GM13977 (cell line): ENCODE measurements at places on chromosomes 3 and 15.

- DNase-seq = peak; percentile 85
These were observed at the start of gene UBA3 for GRCh38 chr3:69080233-69080920. Gene UBA3 (minus strand): TSS chr3:69080365. CDS start chr3:69080353, 12 bp downstream.

GRCh38 chr15:71780115-71780976, 30.0 kb upstream of the NR2E3 start:
- peak; percentile 74 for DNase-seq

GRCh38 chr3:147417551-147418295, 8.6 kb downstream of the ZIC1 start:
- DNase-seq = peak; percentile 10

GRCh38 chr3:175591375-175591774, 732.2 kb downstream of the NAALADL2 start:
- DNase-seq = no peak

DNA sequence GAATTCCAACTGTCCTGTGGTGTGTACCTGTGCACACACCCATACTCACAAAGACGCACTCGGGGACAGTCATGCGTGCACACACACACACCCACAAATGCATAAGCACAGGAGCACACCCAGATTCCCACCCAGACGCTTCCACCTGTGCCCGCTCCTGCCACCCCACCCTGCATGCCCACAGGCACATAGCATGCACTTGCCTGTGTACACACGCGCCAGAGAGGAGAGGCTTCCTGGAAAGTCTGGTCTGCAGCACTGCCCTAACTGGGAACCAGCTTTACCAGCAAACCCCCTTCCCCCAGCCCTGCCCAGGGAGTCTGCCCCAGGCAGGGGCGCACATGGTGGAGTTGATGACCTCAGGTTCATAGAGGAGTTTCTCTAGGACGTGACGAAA, 246.2 kb downstream of the UACA start:
- no peak for DNase-seq

- no peak for DNase-seq
These were observed 64.0 kb downstream of the ITGB5 start for GRCh38 chr3:124823206-124823605.

DNA sequence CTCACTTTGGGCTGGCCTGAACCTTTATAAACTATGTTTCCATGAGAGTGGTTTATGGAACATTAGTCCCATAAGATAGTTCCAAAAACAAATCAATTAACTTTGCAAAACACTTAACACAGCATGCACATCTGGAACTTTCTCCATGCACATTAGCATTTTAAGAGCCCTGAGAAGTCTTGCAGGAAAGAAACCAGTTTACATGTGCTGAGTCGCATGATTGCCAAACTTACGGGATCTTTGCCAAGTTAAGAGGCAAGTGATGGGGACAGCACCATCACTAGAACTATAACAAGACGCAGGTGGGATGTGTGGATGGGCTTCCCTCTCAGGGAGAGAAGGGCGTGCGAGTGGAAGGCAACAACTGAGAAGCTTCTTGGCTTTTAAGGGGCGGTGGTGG, 20.7 kb downstream of the ADAMTS9 start:
- DNase-seq = no peak

DNA sequence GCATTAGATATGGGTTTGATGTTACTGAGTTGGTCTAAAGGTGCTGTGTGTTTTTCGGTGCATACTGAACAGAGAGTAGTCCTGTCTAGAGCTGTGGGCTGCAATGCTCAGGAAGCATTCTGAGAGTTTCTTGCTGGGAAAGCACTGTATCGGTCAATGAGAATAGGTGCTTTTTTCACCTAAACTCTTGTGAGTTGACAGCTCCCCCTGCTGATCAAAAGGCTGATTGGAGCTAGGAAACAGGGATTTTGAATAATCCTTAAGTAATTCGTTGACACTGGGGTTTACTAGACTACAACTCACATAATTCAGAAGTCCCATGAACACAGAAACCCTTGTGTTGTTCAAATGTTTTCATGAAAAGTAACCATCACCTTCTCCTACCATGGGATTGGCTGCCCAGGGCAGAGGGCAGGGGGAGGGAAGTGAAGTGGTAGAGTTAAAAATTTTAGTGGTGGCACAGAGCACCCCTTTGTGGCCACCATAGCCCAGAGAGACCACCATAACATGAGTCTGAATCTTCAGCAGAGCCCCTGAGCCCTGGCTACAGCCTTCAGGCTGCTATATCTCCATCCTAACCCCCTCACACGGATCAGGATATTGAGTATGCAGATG, 13.0 kb upstream of the MANF start:
- DNase-seq = peak; percentile 65

- peak; percentile 47 for DNase-seq
These were observed 22.5 kb downstream of the CCR4 start for GRCh38 chr3:32973982-32974381.

GRCh38 chr3:194298331-194299227, 52.5 kb downstream of the CPN2 start:
- no peak for DNase-seq

DNA sequence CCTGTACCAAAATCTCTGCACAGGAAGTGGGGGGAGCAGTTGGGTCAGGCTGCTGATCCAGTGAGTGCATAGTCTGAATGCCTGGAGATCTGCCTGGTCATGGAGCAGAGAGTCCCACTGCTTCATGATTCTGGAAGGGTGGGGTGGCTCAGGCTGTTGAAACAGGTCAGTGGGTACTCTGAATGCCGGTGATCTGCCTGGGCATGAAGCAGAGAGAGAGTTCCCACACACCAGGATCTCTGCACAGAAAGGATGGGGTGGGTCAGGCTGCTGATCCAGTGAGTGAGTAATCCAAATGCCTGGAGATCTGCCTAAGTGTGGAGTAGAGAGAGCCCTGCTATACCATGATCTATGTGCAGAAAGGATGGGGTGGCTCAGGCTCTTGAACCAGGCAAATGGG, 16.1 kb upstream of the GCSAM start:
- DNase-seq = no peak

GRCh38 chr3:4466741-4467521, at the start of gene SUMF1:
Gene SUMF1 (minus strand): TSS chr3:4467269. CDS start chr3:4467245, 24 bp downstream.
- peak; percentile 92 for DNase-seq

- DNase-seq = no peak
These were observed 19.1 kb upstream of the TBC1D21 start for GRCh38 chr15:73854265-73854664.

GRCh38 chr3:12829886-12830784, 11.2 kb downstream of the RPL32 start:
- no peak for DNase-seq

GRCh38 chr3:23874359-23875112, 42.3 kb downstream of the NKIRAS1 start:
- DNase-seq = no peak

DNA sequence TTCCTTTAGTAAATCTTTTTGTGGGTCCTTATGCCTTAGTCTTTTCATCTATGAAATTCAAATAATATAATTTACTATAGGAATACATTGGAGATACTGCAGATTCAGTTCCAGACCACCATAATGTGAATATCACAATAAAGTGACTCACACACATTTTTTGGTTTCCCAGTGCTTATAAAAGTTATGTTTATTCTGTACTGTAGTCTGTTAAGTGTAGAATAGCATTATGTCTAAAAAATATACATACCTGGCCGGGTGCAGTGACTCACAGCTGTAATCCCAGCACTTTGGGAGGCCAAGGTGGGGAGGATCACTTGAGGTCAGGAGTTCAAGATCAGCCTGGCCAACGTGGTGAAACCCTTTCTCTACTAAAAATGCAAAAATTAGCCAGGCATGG, 53.9 kb upstream of the PAQR5 start:
- DNase-seq = no peak

GRCh38 chr3:147336543-147337278, 69.6 kb downstream of the ZIC4 start:
- no peak for DNase-seq

DNA sequence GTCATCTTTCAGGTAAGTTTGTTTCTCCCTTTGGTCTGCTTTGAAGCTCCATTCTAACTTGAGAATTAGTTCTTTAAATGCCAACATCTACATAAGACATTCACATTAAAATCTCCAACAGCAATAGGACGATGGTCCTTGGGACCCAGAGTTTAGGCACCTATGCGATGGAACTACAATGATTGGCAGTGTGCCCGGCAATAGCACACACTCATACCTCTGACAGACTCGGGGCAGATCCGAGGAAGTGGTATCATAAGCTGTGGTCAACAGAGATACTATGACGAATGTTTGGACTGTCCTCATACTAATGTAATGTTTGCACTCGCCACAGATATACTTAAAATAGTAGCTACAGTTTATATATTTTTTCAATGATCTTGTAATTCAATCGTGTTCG, 34.2 kb upstream of the NR2F2 start:
- no peak for DNase-seq
